NCI-H1105 treated with DMSO at 0.1 percent for 48 hours (cell line): ENCODE measurements at places on chromosomes 11 and 22.
A peak's percentile ranks its signal among the peaks of the same experiment; 100 is the strongest.

DNA sequence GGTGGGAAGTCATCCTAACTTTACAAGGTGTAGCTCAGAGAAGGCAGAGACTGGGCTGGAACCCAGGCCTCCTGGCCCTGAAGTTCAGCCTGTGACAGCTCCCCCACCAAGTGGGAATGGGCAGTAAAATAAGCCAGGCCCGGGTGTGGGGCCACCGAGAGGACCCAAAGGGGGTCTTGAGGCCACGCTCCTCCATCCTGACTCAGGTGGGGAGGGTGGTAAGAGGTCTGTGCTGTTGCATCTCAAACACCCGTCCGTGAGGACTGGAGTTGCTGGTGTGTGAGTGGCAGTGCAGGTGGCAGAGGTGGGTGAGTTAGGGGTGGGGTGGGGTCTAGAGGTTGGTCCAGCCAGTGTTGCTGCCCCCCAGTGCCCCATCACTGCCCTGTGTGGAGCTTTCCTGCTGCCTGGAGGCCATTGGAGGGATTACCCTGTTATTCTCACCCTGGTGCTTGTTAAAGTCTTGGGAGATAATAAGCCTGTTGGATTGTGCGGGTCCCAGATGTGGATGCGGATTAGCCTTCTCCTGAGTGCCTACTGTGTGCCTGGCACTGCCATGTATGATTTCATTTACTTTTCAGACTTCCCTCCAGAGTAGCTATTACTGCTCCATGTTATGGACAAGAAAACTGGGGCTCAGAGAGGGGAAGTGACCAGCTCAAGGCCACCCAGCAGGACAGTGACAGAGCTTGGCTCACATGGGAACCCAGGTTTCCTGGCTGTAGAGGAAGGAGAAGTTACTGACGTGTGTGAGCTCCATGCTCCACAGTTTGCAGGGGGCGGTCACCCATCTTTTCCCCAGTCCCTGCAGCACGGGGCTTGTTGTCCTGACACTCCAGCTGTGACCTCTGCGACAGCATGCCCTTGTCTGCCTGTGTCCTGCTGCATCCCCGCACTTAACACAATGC is 12.9 kb downstream of the SERPINH1 start:
- DNase-seq = no peak

GRCh38 chr11:12142176-12142575 is 31.8 kb downstream of the MICAL2 start:
- DNase-seq = no peak

DNA sequence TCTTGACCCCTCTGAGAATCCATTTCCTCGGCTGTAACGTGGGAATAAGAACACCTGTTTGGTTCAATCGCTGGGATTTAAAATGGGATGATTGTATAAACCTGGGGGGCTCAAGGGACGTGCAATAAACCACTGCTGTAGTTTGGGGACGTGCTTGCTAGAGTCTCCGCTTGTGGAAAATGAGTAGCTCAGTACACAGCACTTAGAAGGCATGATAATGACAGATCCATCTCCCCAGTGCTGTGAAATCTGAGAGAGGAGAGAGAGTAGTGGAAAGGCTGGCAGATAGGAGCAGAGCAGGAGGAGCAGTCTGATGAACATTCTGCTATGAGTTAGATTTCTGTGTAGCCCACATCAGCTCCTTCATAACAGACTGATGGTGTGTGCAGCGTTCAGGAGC is 256.5 kb downstream of the MN1 start:
- no peak for DNase-seq

DNA sequence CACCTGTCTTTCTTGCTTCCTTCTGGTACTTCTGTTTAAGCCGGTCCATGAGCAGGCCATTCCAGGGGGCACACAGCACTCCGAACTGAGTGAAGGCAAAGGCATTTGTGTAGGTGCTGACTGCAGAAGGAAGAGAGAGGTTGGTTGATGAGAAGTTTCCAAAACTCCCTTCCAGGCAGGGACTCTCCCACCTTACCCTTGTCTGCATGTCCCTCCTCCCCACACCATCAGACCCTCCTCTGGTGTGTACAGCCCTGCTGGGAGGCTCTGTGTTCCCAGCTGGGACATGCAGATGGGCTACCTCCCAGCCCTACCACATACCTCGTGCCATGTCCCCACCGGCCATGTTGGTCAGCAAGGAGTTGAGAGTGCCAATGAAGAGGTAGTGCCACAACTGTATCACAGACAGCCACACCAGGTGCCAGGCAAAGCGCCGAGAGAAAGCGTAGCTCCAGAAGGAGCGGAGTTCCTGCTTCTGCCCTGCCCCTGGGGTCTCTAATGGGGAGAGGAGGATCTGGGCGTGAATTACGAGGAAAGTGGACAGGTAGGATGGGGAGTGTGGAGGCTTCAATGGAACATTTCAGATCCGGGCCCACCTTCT is 12.2 kb downstream of the SLC43A3 start:
- DNase-seq = no peak

DNA sequence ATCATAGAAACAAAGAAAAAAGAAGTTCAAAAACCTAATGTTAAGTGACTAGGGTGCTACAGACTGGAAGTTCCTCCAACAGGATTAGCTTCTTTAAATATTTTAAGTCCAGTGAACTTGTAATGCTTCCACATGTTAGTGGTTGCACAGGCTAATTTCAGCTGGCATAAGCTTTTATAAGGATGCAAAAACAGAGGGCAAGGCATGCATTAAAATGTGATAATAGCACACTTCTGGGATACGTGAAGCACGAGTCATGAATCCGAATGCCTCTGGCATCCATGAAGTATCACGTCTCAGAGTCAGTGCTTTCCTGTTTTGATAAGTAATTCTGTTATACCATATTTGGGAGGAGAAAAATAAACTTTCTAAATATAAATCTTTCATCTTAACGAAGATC is 106.8 kb downstream of the DCDC1 start:
- no peak for DNase-seq

- DNase-seq = no peak
Observed at GRCh38 chr22:22913989-22914388, 26.4 kb downstream of the IGLL5 start.

DNA sequence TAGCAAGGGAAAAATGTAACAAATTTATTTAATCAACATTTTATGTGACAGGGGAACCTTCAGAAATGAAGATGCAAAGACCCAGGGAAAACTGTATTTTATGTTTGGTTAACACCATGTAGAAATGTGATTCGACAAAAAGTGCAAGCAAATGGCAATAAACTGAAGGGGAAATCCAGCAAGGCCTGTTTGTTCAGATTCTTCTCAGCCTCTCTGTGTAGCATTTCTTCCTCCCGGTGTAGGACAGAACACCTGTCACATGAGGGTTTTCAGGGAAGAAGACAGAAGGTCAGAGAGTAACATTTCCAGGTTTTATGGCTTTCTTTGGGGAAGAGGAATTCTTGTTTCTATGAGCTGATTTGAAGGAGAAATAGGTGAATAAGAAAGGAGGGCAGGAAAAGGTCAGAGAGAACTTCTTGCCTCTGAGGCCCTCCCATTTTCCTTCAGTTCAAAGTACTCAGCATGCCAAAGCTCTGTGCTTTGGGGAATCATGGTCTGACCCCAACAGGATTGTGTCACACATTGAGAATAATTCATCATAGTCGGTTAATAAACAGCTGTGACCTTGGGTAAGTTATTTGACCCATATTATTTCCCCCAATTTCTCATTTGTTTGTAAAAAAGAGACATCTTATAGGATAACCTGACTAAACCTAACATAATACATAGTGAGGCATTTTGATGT is 45.5 kb upstream of the ME3 start:
- no peak for DNase-seq

DNA sequence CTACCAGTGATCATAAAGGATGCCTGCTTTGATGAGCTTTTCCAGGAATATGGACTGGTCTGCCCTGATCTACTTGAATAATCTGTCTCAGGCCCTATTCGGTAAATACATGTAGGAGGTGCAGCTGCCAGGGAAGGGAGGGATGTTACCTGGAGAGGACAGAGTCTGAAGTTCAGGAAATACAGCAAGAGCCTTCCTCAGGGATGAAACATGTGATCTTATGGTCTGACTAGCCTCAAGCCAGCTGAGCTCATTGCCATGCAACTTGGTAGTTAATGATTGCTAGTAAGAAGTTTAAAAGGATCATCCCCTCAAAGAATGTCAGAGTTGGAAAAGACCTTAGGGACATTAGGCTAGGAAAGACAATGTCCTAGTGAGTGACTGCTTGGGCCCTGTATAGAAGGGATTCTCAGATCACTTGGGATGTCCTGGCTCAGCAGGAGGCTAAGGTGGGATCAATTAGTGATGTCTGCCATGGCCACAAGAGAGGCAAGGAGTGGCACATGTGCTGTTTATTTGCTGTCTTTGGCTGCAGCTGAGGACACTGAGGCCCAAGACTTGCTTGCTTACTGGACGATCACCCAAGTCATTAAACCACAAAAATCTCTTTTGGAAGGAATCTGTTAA is 18.5 kb downstream of the PTPRJ start:
- DNase-seq = no peak

DNA sequence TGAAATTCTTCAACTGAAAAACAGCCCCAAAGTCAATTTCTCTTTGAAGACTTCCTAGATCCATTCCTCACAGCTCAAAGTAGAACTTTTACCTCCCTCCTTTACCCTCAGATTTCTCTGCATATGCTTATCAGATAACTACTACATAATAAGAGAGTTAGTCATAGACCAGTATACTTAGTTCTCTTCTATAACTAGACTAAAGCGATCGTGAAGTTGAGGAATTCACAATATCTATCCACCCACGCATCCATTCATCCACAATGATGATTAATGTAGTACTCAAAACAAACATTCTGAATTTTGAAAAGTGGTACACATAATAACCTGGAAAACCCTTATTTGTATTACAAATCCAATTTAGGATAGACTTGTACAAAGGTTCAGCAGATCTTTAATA is 800.9 kb upstream of the TENM4 start:
- DNase-seq = no peak

DNA sequence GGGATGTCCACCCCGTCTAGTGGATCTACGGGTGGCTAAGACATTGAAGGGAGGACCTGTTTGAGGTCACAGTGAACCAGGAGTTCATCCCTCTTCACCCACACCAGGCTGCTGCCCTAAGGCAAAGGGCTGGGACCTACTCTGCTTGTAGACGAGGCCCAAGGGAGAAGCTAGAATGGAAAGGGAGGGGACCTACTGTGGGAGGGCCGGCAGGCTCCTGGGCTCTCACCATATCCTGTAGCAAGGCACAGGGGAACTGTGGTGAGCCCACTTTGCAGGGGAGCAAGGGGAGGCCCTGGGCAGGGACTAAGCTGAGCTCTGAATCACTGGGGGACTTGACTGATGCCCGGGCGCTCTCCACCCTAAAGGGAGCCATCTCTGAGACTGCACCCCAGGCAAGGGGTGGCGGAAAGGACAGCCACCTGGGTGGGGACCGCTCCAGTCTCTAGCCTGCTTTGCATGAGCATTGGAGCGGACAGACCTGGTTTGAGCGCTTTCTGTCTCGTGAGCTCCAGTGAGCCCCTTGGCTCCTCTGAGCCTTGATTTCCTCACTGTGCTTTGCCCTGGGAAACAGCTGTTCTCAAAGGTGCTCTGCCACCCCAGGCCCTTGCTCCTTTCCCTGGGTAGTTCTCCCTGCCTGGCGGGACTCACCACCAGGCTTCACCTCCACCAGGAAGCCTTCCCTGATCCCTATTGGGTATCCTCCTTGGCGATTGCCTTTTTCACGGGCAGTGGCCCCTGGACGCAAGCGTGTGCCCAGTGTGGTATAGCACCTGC is 24.2 kb downstream of the PARVG start:
- no peak for DNase-seq

DNA sequence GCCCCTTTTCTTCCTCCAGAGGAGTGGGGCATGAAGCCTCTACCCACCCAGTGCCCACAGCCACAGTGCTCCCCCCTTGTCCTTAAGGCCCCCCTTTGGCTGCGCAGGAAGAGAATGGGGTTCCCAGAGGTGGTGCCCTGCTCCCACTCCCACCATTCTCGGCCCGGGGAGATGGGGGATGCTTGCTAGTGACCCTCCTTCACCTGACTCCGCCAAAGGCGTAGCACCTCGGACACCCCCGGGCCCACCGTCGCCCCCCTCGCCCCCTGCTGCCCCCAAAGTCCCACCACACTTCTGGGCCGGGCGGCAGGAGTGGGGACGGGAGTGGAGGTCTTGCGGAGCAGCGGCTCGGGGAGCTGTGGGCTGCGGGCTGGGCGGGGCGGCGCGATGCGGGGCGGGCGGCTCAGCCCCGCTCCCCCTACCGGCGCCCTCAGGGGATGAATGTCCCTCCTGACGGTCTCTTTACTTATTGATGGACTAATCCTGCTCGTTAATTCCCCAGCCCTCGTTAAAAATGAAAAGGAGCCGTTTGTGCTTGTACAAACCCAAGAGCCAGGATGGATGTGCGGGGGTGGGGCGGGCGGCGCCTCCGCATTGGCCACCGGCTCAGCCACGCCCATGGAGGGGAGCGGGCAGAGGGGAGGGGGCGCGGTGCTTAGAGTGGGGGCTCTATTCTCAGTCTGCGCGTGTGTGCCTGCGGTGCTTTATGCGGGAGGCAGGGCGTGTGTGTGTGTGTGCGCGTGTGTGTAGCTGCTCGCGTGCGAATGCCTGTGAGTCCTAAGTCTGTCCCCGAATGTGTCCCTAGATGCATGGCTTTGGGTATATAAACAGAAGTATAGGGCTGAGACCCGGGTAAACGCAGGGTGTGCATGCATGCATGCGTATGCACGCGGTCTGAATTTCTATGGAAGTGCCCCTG is 25.6 kb downstream of the SYT7 start:
- peak; percentile 68 for DNase-seq

- no peak for DNase-seq
Observed at GRCh38 chr11:119375337-119376196, 5.9 kb downstream of the USP2 start.

- DNase-seq = no peak
Observed at GRCh38 chr11:113249491-113249763, 65.0 kb upstream of the TTC12 start.

DNA sequence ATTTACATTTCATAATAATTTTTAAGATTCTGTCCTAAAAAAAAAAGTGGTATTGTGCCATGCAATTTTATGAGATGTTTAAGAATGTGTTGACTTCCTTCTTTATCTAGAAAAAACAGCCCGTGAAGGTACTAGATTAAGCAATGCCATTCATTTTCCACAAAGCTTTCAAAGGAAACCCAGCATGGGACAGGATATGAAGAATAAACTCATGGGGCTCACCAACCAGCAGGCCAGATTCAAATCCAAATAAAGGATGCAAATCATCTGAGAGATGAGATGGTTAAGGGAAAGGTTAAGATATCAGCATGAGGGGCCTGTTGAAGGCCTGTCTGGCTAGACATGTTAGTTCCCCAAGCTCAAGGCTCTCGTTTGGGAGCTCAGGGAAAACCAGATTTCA is 199.1 kb downstream of the SWAP70 start:
- no peak for DNase-seq

- DNase-seq = no peak
Observed at GRCh38 chr22:40635043-40635939, 1.2 kb downstream of the MRTFA start.

DNA sequence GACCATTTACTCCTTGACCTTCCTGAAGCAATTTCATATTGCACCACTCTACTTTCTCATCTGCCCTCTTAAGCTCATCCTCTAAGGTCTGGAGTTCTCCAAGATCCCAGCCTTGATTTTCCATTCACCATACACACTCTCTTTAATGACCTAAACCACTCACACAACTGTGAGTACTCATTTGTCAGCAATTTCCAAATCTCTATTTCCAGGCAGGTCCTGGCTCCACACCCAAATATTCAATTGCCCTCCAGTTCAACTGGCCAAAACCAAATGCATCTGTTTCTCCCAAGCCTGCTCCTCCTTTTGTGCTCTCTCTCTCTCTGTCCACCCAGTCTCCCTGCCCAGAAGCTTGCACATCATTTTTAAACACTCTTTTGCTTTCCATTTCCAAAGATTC is 39.6 kb downstream of the NEU3 start:
- no peak for DNase-seq

- DNase-seq = no peak
Observed at GRCh38 chr11:76732643-76733042, 50.5 kb upstream of the TSKU start.
